ENCODE measurements at places on chromosomes 3 and 15.

DNA sequence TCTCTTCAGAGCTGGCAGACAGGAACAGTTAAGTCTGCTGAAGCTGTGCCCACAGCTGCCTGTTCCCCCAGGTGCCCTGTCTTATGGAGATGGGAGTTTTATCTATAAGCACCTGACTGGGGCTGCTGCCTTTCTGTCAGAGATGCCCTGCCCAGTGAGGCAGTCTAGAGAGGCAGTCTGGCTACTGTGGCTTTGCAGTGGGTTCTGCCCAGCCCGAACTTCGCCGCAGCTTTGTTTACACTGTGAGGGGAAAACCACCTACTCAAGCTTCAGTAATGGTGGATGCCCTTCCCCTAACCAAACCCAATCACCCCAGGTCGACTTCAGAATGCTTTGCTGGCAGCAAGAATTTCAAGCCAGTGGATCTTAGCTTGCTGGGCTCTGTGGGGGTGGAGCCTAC, 91.2 kb downstream of the SLC25A26 start:
- no peak for DNase-seq

GRCh38 chr3:89159605-89160004, 52.2 kb downstream of the EPHA3 start:
- DNase-seq = no peak

DNA sequence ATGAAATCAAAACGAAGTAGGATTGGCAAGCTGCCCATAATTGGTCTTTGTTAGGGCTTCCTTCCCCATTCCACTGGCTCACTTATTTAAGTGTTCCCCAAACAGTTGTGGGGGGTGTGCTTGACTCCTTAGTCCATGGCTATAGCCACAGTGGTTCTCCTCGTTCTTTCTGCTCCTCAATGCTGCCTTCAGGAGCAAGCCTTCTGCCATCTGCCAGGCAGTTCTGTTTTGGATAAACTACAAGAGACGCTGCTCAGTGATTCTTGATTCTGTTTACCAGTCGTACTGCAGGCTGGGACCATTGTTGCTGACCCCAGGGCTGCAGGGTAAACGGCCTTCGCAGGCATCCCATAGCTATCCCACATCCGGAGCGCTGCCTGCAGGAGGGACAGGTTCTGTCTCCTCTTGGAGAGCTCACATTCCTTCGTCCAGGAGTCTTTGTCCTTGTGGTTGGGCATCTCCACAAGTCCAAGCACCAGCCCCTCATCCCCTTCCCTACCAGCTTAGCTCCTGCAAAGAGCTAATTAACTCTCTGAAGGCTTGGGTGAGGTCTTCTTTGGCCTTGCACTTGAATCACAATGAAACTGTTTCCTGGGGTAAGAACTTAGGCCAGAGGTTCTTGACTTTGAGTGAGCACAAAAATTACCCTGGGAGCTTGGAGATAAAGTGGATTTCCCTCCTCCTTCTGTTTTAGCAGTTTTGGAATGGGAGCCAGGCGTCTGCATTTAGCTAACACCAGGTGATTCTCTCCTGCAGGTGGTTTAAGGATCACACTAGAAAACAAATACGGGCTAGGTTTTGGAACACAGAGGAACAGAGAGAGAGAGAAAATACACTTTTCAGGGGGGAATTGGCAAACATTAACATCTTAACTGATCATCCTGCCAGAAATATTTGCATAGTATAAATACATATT, 114.9 kb downstream of the SV2B start:
- DNase-seq = no peak

- no peak for DNase-seq
Measured at GRCh38 chr3:128050597-128050996, 1.6 kb upstream of the SEC61A1 start.

- DNase-seq = no peak
Measured at GRCh38 chr3:17070161-17070959, 185.6 kb downstream of the PLCL2 start.

DNA sequence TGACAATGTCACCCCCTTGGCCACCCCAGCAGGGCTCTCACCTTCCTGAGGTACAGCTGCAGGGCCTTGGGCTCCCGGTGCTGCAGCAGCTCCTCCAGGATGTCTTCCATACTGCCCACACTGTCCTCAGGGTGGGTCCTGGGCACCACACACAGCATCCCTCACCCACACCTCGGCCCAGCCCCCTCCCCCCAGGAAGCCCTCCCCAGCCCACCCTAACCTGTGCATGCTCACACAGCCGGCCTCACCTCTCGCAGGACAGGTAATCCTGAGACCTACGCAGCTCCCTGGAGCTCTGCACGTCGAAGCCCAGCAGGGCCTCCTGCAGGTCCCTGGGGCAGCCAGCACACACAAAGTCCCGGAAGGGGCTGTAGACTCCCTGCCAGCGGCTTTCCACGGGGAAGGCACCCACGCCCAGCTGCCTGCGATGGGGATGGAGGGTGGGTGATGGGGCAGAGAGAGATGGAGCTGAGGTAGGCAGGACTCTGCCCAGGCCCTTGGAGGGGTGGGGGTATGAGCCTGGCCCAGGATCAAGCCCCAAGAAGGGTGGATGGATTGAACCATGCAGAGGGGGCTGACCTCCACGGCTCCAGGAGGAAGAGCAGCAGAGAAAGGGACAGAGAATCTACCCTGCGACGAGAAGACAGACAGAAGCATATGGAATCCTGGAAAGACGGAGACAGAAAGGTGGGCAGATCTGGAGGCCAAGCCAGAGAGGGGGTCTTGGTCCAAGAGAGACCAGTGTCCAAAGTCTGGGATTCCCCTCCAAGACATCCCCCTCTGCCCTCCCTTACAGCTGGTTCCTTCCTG, 16.7 kb downstream of the ALS2CL start:
- no peak for DNase-seq
